ENCODE measurements at places on chromosomes 11 and 22.

- DNase-seq, result no peak
Observed at GRCh38 chr11:34224434-34224966, 119.1 kb downstream of the NAT10 start.

- peak; percentile 74 for DNase-seq
Observed at GRCh38 chr11:94049351-94049750, 28.2 kb downstream of the HEPHL1 start.

DNA sequence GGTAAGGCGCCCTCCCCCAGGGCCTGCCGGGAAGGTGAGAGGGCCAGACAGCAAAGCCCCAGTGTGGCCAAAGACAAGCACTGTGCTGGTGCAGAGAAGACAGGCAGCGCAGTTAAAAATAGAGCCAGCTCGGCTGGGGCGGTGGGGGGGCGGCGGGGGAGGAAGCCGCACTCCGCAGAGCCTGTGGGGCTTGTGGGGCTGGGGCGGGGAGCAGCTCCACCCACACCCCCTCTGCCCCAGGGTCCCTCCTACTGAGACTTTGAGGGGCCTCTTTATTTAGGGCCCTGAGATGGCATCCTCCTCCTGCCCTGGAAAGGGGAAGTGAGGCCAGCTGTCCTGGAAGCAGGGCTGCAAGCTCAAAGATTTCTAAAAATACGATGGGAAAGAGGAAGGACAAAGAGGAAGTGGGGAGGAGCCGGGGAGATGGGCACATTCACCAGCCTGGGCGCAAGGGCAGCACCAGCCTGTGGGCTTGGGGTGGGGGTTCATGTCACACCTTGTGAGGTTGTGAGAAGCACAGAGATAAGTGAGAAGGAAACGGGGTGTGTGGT is 2.6 kb downstream of the CYTH4 start:
- no peak for DNase-seq

DNA sequence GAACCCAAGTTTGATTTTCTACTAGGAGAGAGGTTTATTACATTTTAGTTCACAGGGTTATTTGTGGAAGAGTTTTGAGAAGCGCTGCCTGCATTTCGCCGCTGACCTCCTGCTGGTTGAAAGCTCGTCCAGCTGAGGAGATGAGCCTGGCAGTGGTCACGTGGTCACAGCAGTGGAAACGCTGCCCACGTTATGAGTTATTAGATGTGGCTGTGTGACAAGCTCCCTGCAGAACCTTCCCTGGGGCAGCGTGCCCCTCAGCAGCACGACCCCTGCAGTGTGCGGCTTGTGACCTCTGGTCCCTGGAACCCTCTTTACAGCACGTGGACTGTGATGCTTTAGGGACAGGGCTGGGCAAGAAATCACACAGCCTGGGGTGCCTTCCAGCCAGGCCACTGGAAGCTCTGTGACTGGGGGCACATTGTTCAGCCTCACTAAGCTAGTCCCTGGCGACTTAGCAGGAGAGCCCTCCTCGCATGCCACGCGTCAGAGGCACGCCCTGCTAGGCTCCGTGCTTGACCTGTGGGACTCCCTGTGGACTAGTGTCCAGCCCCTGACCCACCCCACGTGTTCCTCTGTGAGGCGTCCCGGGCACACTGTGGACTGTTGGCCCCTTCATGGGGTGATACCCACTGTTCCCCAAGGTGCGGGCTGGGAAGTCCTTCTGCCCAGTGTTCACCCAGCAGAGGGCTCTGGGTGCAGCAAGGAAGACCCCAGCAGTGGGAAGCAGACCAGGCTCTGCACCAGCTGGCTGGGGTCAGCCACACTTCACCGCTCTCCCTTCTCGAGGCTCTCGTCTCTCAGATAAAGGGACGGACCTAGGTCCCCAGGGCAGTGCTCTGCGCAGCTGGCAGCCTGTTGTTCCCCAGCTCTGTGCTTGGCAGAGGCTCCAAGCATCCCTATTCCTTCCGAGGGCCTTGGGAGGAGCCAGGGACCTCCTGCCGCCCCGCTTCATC is 349.5 kb downstream of the TBC1D22A start:
- DNase-seq, result no peak

- no peak for DNase-seq
Observed at GRCh38 chr11:41522899-41523672, 63.6 kb upstream of the LRRC4C start.

DNA sequence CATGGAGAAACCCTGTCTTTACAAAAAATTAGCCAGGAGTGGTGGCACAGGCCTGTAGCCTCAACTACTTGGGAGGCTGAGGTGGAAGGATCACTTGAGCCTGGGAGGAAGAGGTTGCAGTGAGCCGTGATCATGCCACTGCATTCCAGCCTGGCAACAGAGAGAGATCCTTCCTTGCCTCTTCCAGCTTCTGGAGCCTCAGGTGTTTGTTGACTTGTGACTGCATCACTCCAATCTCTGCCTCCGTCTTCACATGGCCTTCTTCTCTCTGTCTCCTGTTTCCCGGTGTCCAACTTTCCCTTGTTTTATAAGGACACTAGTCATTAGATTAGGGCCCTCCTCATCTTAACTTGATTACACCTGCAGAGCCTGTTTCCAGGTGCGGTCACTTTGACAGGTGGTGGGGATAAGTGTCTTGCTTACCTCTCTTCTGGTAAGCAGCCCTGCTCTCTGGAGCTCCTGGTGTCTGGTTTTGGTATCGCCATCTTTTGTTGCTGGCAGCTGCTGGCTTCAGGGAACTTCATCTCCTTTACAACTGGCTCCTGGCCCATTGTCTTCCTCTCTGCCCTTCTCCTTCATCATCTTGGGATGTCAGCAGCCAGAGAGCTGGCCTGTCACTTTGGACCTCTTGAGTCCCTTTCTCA is 8.2 kb upstream of the USP2 start:
- DNase-seq, result peak; percentile 73

- DNase-seq, result no peak
Observed at GRCh38 chr11:102225689-102226568, 91.4 kb upstream of the BIRC3 start.

All from NCI-H2029 (cell line).